Fibroblast of lung (primary cell): ENCODE measurements at places on chromosomes 13 and 19. TPM values are rescaled to one million over a fixed set of nuclear protein-coding genes. Genes with fewer than 3 reads are reported as not detected.

DNA sequence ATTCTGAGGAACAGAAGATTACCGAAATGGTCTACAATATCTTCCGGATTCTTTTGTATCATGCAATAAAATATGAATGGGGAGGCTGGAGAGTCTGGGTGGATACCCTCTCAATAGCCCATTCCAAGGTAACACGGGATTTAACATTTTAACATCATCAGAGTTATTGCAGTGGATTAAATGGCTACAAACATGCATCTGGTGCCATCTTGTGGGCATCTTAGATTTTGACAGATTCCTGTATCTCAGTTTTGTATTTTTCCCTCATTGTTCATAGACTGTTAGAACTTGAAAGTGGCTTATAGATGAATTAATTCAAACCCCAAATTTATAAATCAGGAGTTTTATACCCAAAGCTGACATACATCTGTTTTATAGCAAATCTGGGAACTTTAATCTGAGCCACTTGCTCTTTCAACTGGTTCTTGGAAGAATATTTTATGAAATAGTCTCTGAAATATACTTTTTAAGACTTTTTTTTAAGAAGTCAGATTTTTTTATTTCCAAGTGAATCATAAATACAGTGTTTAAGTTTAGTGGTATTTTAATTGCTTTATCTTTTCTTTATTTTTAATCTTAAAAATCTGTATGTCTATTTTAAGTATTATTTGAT is 215.2 kb downstream of the NBEA start:
- H3K27ac ChIP-seq, result no peak overlapping the region
- H3K27me3 ChIP-seq, result no peaks in the 10 kb centered on the region
- H3K36me3 ChIP-seq, result no peaks in the 10 kb centered on the region

Gene SULT2A1
- not detected in 2 replicates for polyA plus RNA-seq

DNA sequence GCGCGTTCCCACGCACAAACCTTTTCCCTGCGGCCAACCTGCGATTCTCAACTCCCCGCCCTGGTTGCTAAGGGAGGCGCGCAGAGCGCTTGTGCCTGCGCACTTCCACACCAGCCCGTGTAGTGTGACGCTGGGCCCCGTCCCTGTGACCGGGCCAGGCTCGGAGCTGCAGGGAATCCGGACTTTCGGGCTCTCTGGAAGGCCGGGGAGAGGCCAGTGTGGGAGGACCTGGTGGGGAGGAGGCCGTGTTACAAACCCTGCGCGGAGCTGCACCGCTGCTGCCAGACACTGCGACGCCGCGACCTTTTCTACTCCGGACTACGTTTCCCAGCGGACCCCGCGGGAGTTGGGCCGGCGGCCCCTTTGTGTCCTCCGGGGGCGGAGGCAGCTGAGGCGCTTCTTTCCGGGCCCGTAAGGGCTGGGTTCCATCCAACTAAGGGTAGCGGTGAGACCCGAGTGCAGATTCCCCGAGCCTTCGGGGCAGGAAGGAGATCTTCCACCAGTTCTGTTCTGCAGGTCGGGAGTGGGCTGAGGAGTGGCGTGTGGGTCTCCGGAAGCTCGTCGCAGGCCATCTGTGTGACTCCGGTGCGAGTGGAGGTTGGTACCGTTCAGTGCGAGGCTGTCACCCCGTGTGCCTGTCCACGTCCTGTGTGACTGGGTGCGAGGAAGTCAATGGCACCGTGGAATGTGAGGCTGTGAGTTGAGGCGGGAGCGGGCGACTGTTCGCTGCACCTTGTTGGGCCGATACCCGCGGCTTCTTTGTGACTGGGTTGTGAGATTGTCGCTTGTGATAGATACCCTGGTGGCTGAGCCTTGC is at the start of gene ZNF570:
TSS of gene ZNF570 (plus strand) at position 396 of the 817 bp plus-strand sequence. CDS start 999 bp downstream, outside the sequence.
- peak within 1 kb of the TSS; percentile 70 for H3K27ac ChIP-seq
- H3K27me3 ChIP-seq, result no peaks in the 10 kb centered on the region
- H3K36me3 ChIP-seq, result peaks cover 2% of the 10 kb centered on the region
- DNase-seq, result peak; percentile 89
- no peaks in the 10 kb centered on the region for H3K4me1 ChIP-seq

DNA sequence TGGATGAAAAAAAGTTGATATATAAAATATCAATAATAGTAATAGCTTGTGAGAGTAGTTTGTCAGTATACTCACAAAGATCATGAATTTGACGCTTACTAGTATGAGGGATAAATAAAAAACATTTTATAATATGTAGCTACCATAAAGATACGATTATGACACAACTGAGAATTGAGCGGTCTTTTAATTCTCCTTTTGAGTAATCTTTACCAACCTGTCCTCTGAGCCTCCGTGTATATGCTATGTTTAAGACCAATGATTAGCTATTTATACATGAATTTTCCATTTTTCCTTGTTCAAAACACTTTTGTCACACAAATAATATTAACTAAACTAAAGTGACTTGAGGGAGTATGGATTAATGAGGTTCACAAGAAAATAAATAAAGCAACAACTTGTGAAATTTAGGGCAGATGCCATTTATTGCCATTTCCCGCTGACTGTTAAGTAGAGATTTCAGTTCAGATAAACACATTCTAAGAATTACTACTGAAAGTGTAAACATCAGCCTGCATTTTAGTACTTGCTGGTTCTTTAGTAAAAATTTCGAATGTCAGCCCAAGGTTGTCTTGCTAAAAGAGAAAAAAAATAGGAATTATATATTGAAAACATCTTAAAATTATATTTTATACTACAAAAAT is 6.2 kb upstream of the IRS2 start:
- H3K27me3 ChIP-seq, result peaks cover 5% of the 10 kb centered on the region
- no peak overlapping the region for H3K27ac ChIP-seq
- H3K4me3 ChIP-seq, result no peak overlapping the region
- H3K36me3 ChIP-seq, result no peaks in the 10 kb centered on the region

DNA sequence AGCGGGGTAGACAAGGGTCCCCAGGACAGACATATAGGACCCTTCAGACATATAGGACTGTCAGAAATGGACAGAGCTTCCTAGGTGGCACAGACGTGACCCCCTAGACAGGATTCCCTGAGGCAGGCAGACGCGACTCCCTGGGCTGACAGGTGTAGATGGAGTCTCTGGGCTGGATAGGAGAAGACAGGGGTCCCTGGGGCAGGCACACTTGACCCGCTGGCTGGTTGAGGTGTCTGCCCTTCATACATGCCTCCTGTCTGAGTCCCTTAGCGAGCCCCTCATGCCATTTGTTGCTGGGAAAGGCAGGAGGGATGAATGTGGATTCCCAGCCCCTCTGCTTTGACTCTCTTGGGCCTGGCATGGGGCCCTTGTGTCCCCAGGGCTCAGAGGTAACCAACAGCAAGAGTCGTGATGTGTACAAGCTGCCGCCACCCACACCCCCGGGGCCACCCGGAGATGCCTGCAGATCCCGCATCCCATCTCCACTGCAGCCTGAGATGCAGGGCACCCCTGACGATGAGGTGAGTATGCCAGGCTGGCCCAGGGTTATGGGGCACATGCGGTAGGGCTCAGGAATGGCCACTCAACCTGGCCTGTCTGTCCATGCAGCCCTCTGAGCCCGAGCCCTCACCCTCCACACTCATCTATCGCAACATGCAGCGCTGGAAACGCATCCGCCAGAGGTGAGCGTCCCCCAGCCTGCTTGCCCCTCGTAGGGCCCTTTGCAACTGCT is 3.0 kb downstream of the HSPB6 start:
- no peaks in the 10 kb centered on the region for H3K27me3 ChIP-seq
- peaks cover 21% of the 10 kb centered on the region for H3K36me3 ChIP-seq
- DNase-seq, result no peak
- H3K4me3 ChIP-seq, result no peak overlapping the region
- no peak overlapping the region for H3K27ac ChIP-seq

Gene PTPRH
- polyA plus RNA-seq, result 2.5 and 4.4 TPM in 2 replicates
